ENCODE measurements at places on chromosomes 3 and 15.
A peak's percentile ranks its signal among the peaks of the same experiment; 100 is the strongest.

GRCh38 chr15:75309711-75310110, 26.2 kb upstream of the COMMD4 start:
- DNase-seq: no peak

DNA sequence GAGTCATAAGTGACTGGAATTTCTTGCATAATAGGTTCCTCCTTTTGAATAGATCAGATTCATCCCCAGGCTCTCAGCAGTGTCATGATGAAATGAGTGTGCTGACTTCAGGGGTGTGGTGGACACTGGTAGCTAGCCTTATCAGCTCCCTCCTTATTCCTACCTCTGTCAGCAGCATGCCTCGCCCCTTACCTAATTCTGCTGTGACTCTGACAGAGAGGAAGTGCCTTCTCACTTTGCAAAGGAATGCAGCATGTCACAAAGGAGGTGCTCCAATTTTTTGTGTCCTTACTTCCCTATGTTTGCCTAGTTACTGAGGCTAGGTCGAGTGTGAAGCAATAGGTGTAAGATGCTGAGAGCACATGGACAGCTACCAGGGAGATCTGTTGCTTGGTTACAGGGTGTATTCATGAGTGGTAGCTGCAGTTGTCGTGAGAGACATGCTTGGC, 90.6 kb downstream of the TNFAIP8L3 start:
- DNase-seq: no peak

DNA sequence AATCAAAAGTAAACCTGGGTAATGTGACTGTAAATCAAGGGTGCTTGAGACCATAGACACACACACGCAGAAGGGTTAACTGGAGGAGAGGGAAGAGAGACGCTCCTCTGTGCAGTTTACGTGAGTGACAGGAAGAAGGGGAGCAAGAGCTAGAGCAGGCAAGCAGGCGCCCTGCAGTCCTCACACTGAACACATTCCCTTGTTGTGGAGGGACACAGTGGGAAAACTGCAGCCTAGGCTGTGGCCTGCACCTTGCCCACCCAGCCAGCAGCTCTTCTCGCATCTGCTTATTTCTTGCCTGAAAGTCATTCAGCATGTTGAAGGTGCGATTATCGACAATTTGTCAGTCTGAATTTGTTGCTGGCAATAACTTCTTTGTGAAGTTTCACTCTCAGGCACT, 24.2 kb downstream of the SOX2 start:
- no peak for DNase-seq

DNA sequence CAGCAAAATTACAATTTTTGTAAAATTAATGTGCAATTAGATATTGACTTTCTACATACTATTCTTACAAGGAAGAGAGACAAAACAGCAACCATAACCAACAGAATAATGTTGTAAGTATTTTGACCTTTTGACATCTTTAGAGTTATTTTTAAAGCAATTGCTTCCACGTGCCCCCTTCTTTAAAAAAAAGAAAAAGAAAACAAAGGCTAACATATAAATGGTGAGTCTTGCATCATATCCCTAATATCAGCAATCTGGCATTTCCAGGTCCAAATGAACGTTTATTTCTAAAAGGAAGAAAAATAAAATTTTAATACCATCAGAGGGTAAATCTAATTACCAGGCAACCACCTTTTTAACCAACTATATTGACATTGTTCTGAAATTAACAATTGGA, 19.3 kb upstream of the STRIT1 start:
- DNase-seq: no peak

DNA sequence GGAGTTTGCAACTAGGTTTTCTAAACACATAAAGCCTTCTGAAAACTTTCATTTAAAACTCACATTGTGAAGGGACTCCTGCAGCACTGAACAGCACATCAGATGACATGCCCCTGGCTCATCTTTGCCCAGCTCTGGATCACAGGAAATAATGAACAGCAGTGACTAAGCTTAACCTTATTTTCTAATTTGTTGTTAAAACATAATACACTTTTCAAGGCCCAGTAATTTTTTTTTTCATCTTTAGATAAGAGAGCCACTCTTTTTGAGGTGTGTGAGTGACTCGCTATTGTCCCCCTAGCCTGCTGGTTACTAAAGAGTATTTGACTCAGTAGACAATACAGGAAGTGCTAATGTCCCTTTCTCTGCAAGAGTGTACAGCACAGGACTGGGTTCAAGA, 204.0 kb downstream of the OSBPL10 start:
- DNase-seq: no peak

GRCh38 chr3:55487381-55488241, 505 bp upstream of the WNT5A start:
- peak; percentile 91 for DNase-seq

DNA sequence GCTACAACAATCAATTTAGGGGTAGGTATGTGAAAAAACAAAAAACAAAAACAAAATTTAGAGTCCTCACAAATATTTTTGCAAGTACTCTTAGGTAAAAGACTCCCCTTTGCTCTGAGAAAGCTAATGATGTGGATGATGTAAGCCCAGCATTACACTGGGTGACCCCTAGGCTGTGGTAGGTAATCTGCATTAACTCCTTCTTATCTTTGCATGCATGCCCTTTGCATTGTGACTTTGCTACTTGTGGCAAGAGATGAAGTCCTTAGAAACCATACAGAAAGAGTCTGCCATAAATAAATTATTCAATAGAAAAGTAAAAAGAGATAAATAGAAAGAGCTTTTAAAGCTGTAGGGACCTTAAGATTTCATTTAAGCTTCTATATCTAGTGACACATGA, 159.7 kb upstream of the MBNL1 start:
- DNase-seq: no peak

GRCh38 chr3:155846119-155846518, 8.1 kb downstream of the SLC33A1 start:
- DNase-seq: no peak

- DNase-seq: no peak
Measured at GRCh38 chr3:14256561-14257342, 78.1 kb downstream of the LSM3 start.

GRCh38 chr3:110620118-110620517, 451.5 kb upstream of the NECTIN3 start:
- DNase-seq: no peak

DNA sequence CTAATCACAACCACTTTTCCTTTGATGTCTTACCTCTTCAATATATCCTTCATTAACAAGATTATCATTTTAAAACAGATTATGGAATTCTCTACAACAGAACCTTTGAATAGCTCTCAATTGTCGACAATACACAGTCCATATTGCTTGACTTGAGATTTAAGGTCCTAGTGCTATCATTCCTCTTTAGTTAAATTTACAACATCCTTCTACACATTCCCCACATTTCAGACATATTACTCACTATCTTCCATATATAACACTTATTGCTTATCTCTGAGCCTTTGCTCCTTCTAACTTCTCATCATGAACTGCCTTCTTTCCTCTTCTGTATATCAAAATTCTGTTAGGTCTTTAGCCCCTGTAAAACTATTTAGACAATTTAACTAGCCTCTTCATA, 247.0 kb downstream of the STXBP5L start:
- peak; percentile 24 for DNase-seq

- no peak for DNase-seq
Measured at GRCh38 chr3:16720367-16720940, 115.2 kb upstream of the DAZL start.

DNA sequence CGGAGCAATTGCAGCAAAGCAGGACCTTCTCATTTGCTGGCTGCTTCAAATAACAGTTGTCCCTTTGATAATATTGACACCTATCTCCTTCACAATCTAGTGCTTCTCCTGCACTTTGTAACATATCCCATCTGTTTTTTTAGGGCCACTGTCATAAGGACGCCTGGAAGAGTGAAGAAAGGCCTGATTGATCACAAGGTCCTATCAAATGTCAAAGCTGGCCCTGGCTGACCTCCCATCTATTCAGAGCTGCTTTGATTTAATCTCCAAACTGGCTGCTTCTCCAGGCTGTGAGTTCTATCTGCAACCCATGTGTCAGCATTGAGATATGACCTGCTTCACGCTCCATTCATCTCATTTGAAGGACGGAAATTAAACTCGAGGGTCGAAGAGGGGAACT, 601.2 kb upstream of the KCNMB2 start:
- no peak for DNase-seq

DNA sequence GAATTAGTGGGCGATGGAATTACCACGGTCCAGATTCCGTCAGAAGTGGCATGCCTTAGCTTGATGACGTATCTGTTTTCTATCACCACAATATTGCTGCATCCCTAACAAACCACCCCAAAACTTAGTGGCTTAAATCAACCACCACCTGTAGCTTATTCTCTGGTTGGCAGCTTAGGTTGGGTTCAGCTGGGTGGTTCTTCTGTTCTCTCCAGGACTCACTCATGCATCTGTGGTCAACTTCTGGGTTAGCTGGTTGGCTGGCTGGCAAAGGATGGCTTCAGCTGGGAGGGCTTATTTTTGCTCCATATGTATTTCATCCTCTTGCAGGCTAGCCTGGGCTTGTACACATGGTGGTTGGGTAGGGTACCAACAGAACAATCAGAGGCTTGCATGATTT, 288.8 kb upstream of the LRRFIP2 start:
- no peak for DNase-seq

GRCh38 chr3:154430014-154430413, at the start of gene GPR149:
Gene GPR149, minus strand, starts transcription at chr3:154430190. Its CDS starts 575 bp downstream, at chr3:154429615.
- no peak for DNase-seq

- DNase-seq: no peak
Measured at GRCh38 chr3:188901126-188901525, 270.6 kb upstream of the TPRG1 start.

DNA sequence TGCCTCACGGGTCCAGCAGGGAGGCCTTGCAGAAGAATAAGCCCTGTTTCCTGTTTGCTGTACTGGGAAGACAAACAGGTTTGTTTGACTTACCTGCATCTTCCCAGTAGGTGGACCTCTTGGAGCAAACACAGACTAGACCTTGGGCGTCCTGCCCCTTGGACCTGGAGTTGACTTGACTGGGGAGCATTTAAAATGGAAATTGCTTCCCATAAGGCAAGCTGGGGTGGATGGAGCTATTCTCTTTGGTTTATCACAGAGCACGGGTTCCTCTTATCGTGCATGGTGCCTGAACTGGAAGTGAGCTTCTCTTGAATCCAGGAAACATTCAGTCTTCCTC, 151.4 kb downstream of the RPLP1 start:
- DNase-seq: no peak

GRCh38 chr15:49898575-49899283, 220.3 kb downstream of the ATP8B4 start:
- DNase-seq: no peak

DNA sequence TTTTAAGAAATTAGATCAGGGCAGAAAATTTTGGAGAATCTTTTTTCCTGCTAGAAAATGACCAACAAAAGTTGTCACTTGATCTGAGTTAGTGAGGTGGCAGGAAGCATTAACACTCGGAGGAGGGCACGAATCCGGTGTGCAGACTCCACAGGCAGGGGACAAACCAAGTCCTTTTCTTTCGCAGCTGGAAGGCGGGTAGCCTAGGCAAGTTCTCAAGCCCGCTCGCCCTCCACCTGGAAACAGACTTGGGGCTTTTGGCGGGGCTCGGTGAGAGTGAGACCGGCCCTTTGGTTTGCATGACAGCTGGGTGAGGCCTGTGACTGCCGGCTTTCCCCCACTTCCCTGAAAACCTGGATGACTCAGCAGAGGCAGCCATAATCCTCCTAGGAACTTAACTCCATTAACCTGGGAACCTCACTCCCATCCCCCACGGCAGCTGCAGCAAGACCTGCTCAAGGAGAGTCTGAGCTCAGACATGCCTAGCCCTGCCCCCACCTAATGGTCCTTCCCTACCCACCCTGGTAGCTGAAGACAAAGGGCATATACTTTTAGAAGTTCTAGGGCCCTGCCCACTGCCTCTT, 134.8 kb downstream of the MFSD1 start:
- no peak for DNase-seq

GRCh38 chr3:195025884-195026200, 245.1 kb downstream of the XXYLT1 start:
- DNase-seq: no peak

DNA sequence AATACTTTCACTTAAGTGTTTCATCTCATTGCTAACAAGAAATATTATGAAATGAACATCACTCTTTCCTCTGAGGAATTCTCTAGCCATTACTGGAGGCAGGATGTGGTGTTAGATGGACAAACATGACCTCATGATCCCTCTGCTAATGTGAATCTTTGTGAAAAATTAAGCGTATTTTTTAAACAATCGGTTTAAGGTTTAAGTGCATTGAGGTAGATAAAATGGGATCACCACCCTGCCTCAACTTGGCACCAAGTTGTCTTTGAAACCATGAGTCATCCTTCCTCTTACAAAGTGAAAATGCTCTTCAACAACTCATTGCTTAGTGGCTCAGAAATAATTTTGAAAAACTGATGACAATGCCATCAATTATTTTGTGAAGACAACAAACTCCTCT, 76.0 kb upstream of the DCBLD2 start:
- DNase-seq: no peak

GRCh38 chr3:194707147-194707540, 21.5 kb downstream of the FAM43A start:
- DNase-seq: no peak

GRCh38 chr3:170524073-170524472, 61.8 kb downstream of the SLC7A14 start:
- DNase-seq: no peak

DNA sequence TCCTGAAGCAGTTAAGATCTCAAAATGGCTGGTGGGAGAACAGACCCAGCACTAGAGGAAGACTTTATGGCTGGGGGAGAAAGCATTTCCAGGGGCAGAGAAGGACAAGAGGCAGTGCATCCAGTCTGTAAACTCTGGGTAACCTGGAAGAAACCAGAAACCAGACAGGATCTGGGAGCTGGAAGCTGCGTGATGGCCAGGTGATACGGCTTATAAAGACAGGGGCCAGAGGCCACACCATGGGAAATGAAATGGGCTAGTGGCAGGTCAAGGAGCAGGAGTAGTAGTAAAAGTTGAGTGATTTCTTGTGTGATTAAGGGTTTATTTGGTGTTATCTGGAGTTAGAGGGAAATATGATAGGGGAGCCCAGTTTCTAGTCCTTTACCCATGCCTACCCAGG, 144.7 kb upstream of the ARRDC4 start:
- DNase-seq: no peak

DNA sequence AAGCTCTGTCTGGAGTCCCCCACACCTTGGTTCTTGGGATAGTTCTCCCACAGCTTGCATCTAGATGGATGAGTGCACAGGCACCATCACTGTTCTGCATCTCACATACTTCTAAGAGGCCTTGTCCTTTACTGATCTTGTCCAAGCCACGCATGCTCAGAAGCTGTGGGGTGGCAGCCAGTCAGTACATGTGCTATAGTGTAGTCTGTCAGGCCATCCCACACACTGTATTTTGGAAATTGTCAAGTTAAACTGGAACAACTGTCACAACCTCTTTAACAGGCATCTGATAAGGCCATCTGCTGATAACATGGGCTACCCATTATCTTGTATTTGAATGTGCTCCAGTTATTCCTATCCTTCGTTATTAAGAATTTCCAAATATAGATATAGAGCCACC, 296.5 kb upstream of the AZI2 start:
- no peak for DNase-seq

- peak; percentile 52 for DNase-seq
Measured at GRCh38 chr15:51751697-51752683, 593 bp downstream of the TMOD2 start.

DNA sequence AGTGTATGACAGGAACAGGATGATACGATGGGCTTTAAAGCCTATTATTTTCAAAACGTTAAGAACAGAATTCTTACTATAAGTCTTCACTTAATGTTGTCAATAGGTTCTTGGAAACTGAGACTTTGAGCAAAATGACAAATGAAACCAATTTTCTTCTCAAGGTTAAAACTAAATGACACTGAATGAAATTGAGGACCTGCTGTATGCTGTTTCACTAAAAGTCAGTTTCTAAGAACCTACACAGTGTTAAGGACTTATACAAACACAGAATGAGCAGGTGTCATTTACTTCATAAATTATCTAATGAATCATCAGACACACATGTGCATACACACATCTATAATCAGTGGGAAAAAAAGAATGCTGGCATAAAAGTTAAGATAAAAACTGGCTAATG, 106.9 kb downstream of the RFTN1 start:
- no peak for DNase-seq

Measured in Karpas-422 (cell line).